ENCODE measurements at places on chromosomes 16 and 17.

DNA sequence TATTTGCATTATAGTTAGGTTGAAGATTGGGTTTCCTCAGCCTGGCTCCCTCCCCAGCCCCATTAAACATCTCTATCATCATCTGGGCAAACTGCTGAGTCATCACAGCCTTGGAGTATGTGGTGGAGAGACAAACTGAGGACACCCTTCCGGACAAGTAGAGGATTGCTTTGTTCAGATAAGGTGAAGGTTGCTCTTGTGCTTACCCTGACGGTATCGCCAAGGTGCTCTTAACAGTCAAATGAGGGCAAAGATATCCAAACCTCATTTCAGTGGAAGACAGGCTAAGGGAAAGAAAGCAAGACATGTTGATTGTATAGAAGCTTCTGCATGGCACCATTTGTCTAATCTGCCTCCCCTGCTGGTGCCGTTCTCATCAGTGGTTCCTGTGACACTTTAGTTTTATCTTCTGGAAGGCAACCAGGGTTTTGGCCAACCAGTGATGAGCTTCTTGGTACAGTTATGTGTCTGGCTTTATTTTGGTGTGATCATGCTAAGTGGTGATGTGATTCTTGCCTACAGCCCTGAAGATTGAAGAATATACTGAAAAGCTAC is 56.9 kb upstream of the LGALS9 start:
- no peak for DNase-seq

- DNase-seq: no peak
Measured at GRCh38 chr16:65908568-65908967, 457.9 kb upstream of the CDH5 start.

GRCh38 chr17:6756425-6757031 is 682 bp downstream of the XAF1 start:
- DNase-seq: no peak

GRCh38 chr17:43986225-43986981 is 18.0 kb upstream of the NAGS start:
- DNase-seq: no peak

DNA sequence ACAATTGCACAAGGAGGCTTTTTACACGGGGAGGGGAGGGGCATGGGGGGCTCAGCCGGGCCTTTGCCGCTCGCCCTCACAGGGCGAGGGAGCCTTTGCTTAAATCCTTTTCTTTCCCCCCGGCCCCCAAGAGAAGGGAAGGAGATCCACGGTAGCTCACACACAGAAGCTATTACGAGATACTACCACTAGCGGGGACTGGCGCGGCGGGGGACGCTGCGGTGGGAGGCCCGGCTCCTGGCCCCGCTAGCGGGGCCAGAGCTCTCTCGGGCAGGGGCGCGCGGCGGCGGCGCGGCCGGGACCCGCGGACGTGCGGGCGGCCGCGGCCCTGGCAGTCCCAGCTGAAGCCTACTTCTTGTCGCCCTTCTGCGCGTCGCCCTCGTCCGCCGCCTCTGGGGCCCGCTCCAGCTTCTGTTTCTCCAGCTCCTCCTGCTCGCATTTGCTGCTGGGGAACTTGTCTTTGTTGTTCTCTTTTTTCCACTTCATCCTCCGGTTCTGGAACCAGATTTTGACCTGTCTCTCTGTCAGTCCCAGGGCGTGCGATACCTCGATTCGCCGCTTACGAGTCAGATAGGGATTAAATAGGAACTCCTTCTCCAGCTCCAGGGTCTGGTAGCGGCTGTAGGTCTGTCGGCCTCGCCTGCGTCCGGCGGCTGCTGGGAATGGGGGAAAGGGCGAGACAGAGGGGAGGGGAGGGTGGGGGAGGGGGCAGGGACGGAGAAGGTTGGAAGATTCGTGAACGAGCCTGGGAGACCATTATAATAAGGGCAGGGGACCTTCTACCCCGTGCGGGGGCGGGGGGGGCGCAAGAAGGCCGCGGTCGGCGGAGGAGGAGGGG is 2.0 kb downstream of the HOXB8 start:
- no peak for DNase-seq
